ENCODE measurements at places on chromosomes 13 and 19.

DNA sequence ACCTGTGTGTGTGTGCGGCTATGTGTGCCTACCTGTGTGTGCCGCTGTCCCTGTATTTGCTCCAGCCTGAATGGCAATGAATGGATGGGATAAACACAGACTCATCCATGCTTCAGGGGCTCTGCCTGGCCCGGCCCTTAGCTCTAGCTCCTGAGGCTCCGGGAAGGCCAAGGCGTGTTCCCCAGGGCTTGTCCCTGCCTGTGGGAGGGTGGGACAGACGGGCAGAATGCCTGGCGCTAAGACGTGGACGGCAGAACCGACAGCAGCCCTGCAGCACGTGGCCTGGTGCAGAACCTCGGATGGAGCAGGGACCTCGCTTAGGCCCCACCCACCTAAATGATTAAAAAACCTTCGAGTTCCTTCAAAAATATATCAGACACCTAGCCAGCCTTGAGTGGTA, 57.8 kb upstream of the C13orf46 start:
- DNase-seq = no peak

GRCh38 chr13:57552437-57552836, 79.1 kb upstream of the PCDH17 start:
- no peak for DNase-seq

DNA sequence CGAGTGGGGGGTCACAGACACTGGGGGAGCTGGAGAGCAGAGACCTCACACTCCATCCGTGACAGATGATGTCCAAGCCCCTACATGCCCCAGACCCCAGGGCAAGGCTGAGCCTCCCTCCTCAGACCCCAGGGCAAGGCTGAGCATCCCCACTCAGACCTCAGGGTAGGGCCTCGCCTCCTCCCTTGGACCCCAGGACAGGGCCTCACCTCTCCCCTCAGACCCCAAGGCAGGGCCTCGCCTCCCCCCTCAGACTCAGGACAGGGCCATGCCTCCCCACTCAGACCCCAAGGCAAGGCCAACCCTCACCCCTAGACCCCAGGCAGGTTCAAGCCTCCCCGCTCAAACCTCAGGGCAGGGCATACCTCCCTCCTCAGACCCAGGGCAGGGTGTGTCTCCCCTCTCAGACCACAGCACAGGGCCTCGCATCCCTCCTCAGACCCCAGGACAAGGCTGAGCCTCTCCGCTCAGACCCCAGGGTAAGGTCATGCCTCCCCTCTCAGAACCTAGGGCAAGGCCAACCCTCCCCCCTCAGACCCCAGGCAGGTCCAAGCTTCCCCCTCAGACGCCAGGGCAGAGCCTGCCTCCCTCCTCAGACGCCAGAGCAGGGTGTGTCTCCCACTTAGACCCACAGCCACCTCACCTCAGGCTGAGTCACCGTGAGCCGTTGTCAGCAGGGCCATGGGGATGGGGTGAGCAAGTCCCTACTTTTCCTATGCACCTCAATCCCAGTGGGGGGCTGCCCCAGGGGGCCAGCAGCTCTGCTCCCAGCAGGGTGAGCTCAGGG, 1.7 kb upstream of the S1PR4 start:
- DNase-seq = no peak

DNA sequence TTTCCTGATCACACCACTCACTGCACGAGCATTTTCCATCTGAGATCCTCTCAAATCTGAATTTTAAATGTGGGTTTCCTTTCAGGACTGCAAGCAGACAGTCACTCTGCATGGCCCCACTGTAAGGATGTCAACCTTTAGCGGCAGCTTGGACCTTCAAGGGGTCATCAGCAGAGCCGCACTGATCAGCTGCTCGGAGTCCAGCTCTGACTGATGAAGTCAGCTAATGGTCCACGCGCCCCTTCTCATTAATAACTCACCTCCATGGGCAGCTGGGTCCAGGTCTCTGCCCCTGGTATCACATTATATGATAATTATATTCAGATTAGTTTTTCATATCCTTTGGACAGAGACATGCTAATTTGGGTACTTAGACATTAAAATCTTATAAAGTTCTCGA, 36.1 kb upstream of the PDCD5 start:
- DNase-seq = no peak

DNA sequence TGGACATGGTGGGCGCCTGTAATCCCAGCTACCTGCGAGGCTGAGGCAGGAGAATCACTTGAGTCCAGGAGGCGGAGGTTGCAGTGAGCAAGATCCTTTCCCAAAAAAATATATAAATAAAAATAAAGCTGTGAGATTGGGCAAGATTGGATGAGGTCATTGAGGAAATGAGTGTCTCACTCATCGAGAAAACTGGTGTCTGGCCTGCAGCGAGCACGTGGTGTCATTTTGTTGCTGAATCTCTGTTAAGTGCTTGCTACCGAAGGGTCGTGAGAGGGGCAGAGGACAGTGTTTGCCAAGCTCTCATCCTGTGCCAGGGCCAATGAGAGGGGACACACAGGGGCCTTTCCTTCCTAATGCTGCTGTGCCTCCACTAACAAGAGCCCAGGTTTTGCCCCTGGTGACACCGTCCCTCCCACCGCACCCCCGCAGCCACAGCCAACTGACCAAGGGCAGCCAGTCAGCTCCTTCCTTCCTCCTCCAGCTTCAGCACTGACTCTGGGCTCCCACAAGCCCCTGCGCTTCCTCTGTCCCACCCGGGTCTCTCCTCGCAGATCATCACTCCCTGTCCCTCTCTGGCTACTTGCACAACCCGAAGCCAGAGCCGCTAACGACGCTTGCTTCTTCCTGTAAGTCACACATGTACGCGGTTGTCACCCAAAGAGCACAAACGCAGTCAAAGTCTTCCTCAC, 3.2 kb downstream of the POLD1 start:
- no peak for DNase-seq

- no peak for DNase-seq
Measured at GRCh38 chr13:72875233-72875632, 93.3 kb downstream of the PIBF1 start.

DNA sequence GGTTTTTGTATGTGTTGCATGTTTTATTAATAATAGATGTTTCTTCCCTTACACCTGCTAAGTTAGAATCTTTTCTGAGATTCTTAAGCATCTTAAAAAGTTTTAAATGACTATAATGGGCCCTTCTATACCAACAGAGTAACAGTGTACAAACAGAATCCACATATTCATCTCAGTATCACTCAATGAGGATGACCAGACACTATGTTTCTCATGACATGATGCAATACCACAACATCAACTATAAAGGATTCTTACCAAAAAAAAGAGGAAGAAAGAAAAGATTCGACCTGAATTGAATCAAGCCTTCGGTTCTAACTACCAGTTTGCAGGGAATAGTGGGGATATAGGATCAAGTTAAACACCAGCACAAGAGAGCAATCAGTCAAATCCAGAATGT, 56.5 kb downstream of the INTS6 start:
- no peak for DNase-seq

DNA sequence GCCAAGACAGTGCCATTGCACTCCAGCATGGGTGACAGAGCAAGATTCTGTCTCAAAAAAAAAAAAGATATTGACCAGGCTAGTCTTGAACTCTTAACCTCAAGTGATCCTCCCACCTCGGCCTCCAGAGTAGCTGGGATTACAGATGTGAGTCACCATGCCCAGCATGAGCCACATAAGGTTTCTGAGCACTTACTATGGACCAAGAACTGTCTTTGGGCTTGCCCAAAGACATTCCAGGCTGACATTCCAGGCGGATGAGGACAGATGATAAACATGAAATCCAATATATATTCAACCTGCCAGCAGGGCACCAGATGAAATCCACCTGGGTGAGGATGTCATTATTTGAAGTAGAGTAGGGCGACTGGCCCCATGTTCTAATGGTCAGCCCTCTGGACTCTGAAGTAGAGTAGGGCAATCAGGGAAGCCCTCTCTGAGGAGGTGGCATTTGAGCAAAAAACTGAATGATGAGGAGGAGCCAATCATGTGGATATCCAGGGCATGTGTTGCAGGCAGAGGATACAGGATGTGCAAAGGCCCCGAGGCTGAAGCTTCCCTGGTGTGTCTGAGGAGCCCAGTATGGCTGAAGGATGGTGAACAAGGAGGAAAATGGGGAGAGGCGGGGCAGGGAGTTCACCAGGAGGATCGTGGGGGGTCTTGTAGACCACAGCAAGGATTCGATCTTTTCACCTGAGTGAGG, 4.0 kb downstream of the C19orf38 start:
- DNase-seq = no peak

- no peak for DNase-seq
Measured at GRCh38 chr19:43883864-43884263, 51.2 kb downstream of the ZNF45 start.

- DNase-seq = no peak
Measured at GRCh38 chr19:10618846-10619245, 6.5 kb upstream of the SLC44A2 start.

DNA sequence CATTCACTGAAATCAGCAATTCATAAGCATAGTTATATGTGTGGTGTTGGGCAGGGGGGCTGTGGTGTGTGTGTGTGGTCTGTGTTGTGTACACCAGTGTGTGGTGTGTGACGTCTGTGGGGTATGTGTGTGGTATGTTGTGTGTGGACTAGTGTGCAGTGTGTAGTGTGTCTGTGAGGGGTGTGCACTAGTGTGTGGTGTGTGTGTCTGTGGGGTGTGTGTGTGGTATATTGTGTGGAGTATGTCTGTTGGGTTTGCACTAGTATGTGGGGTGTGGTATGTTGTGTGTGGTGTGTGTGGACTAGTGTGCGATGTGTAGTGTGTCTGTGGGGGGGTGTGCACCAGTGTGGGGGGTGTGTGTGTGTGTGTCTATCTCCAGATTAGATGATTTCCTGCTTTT, 7.2 kb upstream of the CDC16 start:
- DNase-seq = no peak

DNA sequence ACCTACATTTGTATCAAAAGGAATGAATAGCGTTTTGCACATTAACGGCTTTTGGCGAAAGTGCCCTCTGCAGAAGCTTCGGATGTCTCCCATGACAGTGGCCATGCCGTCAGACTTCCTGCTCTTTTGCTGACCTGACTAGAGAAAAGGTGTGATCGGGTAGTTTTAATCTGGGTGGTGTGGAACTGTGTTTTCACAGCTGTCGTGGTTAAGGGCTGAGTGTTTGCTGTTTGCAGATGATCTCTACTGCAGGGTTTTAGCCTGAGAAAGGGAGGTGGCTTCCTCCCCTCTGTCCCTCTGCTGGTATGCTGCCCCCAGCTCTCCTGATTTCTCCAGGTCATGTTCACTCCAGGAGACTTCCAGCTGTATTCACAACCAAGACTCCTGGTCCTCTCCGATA, 22.4 kb downstream of the ZNF71 start:
- no peak for DNase-seq

GRCh38 chr13:40671956-40672764, 5.7 kb upstream of the FOXO1 start:
- no peak for DNase-seq

GRCh38 chr19:17863520-17864182, 3.9 kb downstream of the RPL18A start:
- DNase-seq = no peak

DNA sequence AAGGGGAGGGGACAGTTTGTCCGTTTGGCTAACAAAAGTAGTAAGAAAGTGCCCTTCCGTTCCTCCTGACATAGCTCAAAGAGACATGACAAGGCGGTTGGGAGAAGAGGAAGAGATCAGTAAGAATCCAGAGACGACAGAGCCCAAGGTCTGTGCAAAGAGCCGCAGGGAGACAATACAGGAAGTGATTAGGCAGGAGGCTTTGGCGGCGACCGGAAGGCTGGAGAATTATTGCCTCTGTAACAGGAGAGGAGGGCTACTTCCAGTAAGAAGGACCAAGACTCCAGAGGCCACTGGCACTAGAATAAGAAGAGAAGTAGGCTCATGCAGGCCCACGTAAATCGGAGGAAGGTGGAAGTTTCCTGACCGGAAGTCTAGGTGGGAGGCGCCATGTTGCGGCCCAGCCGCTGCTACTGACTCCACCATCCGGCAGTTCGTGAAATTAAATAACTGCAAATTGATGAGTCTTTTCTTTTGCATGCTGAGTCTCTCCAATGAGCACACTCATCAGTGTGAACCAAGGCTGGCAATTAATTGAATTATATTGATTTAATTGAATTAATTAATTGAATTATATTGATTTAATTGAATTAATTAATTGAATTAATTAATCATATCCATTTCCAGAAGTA, 9.9 kb downstream of the RFX2 start:
- DNase-seq = no peak

DNA sequence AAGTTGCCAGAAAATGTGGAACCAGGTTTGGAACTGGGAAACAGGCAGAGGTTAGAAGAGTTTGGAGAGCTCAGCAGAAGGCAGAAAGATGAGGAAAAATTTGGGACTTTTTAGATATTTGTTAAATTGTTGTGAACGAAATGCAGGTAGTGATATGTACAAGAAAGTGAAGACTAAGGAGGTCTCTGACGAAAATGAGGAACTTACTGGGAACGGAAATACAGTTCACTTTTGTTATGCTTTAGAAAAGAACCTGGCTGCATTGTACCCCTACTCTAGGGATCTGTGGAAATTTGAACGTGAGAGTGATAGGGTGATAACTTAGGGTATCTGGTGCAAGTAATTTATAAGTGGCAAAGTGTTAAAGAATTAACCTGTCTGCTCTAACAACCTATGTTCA, 632.4 kb downstream of the SLITRK5 start:
- DNase-seq = no peak

- DNase-seq = no peak
Measured at GRCh38 chr13:30841154-30841553, 64.9 kb upstream of the MEDAG start.

- no peak for DNase-seq
Measured at GRCh38 chr13:21672796-21673538, 2.1 kb downstream of the FGF9 start.

DNA sequence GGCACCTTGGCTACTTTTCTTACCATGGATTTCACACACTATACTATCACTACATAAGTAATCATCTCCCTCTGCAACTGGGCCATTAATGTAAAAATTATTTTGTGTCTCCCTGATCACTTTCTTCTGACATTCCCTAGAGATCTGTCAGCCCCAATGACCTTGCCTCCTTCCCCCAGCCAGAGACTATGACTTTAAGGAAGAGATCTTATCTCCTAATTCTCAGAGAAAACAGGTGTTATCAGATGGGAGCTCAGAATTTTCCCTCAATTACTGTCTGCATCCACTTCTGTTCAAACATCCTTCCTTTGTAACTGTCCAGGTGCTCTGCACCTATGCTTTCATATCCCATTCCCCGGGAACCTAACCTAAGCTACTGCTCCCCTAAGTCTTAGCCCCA, 397.5 kb downstream of the DIAPH3 start:
- no peak for DNase-seq

Data from Caco-2 (cell line).